Vagina (tissue), 2 donors: ENCODE measurements at places on chromosomes 7 and 10. TPM values are rescaled to one million over a fixed set of nuclear protein-coding genes. Genes with fewer than 3 reads are reported as not detected.

Gene TRPV5
- total RNA-seq, result not detected

Gene TMEM26
- 0.25 TPM for total RNA-seq

Gene PDLIM1
- total RNA-seq, result 181 TPM

Gene PRLHR
- total RNA-seq, result 23.1 TPM

Gene PRR15
- total RNA-seq, result not detected

Gene LGI1
- 0.74 TPM for total RNA-seq

Gene CHRM2
- total RNA-seq, result 1.2 TPM

Gene PLCE1
- 13.0 TPM for total RNA-seq

Gene FAM25G
- total RNA-seq, result not detected

Gene PDE1C
- 19.2 TPM for total RNA-seq

Gene RBP3
- not detected for total RNA-seq

Gene INMT
- 5.6 TPM for total RNA-seq

Gene ENKUR
- total RNA-seq, result not detected

Gene ERVW-1
- not detected for total RNA-seq
